ENCODE measurements at places on chromosomes 1 and 21.

DNA sequence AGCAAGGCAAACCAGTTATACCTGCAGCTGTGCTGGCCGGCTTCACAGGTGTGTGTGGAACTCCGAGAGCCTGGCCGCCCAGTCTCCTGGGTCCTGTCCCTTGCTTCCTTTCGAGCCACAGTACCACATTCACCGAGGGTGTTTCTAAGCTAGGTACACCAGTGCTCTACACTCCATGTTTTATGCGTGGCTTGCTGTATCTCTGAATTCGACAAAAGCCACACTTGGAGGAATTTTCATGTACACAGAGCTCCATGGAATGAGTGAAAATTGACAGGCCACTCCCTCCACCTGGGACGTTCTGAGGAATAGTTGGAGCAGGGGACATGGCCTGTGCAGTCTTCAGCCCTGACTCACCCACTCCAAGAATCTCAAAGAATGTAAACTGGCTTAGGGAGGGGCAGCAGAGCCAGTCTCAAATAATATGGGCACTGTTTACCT is 14.0 kb downstream of the ETS2 start:
- DNase-seq: no peak

GRCh38 chr1:208213786-208214185 is 30.4 kb downstream of the PLXNA2 start:
- no peak for DNase-seq

GRCh38 chr1:167196166-167196565 is 24.5 kb upstream of the POU2F1 start:
- no peak for DNase-seq

DNA sequence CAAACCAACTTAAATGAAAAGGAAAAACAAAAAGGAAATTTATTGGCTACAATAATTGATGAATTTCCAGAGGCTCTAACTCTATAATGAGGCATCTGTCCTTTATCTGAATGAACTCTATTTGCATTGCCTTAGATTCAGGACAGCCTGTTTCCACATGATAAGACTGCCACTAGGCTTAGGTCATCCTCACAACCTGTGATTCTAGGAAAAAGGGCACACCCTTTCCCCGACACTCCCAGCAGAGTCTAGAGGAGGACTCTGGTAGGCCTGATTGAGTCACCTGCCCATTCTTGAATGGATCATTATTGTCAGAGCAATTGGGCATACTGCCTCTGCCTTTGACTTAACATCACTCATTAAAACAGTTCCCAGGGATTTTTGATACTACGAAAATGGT is 262.8 kb downstream of the TPR start:
- no peak for DNase-seq

DNA sequence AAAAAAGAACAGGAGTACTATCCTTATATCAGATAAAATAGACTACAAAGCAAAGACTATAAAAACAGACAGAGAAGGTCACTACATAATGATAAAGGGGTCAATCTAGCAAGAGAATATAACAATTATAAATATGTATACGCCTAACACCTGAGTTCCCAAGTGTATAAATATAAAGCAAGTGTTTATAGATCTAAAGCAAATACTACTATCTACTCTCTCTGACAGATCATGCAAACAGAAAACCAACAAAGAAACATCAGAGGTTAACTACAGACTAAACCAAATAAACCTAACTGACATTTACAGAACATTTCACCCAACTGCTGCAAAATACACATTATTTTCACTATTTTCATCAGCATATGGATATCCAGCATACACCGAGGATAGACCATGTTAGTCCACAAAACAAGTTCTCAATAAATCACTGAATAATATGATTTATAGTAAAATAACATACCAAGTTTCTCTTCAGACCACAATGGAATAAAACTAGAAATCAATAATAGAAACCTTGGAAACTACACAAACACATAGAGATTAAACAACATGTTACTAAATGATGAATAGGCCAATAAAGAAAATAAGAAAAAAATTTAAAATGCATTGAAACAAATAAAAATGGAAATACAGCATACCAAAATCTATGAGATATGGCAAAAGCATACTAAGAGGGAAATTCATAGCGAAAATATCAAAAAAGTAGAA is 22.7 kb downstream of the UCHL5 start:
- no peak for DNase-seq

GRCh38 chr1:160260406-160261382 is 1.7 kb downstream of the DCAF8 start:
- no peak for DNase-seq

- no peak for DNase-seq
These were observed 455.3 kb downstream of the KCNT2 start for GRCh38 chr1:196152975-196153374.

DNA sequence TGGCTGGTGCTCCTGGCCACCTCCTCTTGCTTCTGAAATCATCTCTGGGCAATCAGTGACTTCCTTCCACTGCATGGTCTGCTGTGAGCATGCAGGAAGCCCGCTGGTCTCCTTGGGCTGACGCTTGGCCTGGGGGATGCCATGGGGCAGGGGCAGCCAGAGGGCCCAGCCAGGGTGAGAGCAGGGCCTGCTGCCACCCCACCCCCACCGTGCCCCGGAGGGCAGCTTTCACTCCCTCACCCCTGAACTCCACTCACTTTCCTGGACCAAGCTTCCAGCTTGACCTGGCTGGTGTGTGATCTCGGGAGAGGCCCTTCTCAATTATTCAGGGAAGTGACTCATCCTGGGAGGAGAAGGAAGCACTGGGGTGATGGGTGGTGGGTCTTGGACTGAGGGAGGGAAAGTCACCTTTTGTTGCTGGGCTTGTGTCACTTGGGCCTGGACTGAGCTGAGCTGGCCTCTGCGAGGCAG is 270.2 kb upstream of the CSF3R start:
- no peak for DNase-seq
